AG04450 (cell line): ENCODE measurements at places on chromosomes 3 and 15.
A peak's percentile ranks its signal among the peaks of the same experiment; 100 is the strongest.

DNA sequence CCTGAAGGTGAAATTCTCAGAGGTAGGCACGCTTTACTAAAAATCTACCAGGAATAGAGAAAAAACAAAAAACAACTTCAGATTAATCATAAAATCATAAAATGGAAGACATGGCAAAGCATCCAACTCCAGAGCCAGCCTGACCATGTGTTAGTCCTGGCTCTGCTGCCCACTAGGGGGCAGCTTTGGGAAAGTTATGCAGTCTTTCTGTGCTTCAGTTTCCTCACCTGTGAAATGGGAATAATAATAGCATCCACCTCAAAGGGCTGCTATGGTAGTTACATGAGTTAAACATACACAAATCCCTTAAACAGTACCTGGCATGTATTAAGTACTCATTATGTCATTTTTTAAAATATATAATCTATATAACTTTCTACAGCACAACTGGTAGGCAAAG is 52.3 kb downstream of the WNT5A start:
- no peak for DNase-seq

DNA sequence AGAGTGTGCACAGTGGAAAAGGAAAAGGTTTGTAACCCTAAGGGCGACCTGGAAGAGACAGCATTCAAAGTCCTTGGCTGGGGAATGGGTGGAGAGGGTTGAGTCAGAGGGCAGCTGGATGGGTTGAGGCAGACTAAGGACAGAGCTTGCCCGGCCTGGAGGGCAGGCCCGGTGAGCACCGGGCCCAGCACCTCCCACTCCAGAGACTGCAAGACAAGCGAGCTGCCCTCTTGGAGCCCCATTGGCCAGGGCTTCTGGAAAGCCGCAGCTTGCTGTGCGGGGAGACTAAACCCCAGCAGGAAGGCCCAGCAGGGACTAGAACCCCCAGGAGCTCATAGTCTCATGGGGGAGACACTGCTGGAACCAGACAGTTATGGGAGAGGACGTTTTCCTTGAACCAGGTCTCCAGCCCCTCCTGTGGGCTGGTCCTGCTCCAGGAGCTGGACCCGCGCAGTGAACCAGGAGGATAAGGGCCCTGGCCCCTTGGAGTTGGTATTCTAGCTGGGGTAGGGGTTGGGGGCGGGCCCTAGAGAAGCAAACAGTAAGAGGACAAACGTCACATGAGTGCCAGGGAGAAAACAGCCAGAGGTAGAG is 59.1 kb downstream of the RGMA start:
- no peak for DNase-seq

- no peak for DNase-seq
Measured at GRCh38 chr3:172171396-172172075, 132.2 kb downstream of the FNDC3B start.

DNA sequence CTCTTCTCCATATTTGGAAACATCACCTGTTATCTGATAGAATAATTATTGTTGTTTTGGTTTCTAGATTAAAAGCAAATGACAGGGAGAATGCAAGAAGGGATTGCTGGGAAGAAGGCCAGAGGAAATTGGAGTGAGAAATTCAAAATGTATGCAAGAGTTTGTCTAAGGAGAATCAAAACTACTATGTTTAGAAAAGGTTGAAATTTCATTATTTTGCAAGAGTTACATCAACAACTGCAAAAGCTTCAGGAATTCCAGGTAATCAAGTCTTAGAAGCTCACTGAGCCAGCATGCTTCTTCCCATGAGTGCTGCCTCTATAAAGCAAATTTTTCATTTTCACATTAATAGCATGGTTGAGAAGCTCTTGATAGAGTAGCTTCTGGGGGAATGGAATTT is 177.2 kb upstream of the GBE1 start:
- no peak for DNase-seq

GRCh38 chr3:85574006-85574705 is 615.4 kb downstream of the CADM2 start:
- DNase-seq, result no peak

GRCh38 chr15:68379058-68379758 is 52.8 kb downstream of the ITGA11 start:
- DNase-seq, result no peak

GRCh38 chr3:195257454-195258448 is 13.2 kb downstream of the XXYLT1 start:
- DNase-seq, result no peak

DNA sequence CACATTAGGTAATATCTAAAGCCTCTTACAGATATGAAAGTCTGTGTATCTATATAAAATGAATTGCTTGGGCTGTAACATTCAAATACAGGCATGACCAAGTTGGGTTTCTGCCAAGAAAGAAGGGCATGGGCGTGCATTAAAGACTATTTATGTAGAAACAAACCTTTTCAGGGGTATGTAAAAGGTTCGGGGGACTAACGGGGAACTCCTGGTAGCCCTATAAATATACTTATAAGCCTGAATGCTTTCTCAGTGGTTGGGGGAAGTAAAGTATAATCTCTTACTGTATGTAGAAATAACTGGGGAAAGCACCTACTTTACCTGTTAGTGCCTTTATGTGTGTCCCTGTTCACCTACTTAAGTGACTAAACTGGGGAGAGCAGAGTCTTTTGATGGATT is 154.5 kb upstream of the TBL1XR1 start:
- no peak for DNase-seq

GRCh38 chr3:124699686-124700396 is 30.4 kb upstream of the UMPS start:
- DNase-seq, result no peak

DNA sequence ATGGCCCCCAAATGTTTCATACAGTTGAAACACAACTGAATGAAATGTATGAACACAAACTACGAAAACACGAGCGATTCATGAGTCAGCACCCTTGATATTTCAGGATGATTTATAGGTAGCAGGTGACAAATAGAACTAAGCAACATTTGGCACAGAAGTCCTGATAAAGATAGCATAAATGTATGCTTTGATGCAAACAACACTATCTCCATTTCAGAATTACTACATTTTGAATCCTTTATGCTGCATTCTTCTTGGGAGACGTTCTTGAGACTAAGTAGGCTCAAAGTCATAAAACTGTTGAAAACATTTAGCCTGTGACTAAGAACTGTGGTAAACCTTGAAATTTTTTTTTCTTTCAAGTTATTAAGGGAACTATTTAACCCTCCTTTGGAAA is 200.3 kb upstream of the ICE2 start:
- no peak for DNase-seq

- no peak for DNase-seq
Measured at GRCh38 chr15:65757256-65757655, 34.8 kb downstream of the DENND4A start.

DNA sequence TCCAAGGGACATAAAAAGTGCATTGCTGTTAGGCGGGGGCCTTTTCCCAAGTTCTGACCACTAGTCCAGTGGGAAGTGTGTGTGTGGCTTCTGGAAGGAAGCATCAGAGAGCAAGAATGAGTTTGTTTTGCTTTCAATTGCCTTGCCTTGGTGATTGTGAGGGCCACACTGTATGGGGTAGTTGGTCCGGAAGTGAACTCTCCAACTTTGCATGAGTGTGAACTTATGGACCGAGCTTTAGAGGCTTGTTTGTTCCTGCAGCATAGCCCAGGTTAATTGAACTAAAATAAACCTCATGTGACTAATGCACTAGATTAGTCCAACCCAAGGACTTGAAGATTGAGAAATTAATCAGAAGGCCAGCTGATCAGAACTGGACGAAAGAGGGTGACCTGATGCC is 171.7 kb downstream of the NR2F2 start:
- no peak for DNase-seq

DNA sequence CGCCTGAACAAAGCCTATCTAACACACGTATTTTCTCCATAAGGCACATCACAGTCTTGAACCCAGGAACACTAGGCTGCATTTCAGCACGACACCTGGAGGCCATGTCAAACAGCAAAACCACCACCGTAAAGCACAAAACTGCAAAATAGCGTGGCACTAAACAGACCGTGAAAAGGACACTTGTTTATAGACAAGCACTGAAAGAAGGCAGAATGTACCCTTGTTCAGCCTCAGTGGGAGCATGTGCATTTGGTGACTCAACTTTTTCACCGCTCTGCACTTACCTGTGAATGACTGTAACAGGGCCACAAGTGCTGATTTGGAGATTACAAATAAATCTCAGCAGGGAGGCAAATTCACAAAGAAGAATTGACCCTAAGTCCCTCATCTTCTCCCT is 80.8 kb downstream of the ISG20 start:
- no peak for DNase-seq

DNA sequence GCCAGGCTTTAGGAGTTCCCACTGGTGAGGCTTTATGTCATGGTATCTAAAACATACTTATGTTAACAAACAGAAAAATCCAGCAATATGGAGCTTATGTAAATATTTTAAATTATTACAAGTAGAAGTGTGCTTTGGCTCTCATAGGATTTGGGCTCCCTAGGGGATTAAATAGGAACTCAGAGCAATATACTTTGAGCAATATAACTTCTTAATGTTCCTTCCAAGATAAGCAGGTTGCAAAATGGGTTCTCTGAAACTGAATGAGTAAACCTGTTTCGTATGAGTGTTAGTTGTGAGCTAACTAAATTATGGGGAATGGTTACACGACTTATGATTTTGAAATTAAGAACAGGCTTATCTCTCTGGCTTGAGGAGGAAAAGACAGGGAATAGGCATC is 366.1 kb upstream of the ZNF385D start:
- no peak for DNase-seq

DNA sequence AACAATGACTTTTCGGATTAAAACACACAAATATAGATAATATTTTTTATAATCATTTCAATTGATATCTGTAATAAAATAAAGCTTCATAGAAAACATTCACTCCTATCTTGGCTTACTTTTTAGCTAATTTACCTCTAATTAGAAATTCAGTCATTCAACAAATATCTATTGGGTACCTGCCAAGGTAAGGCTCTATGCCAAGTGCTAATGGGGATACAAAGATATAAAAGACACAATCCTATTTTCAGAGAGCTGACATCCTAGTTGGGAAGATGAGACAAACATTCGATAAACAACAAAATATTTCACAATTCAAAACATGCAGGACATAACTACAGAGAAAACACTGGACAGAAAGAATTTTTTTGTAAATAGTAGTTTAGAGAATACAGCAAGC is 63.3 kb downstream of the ULK4 start:
- no peak for DNase-seq

DNA sequence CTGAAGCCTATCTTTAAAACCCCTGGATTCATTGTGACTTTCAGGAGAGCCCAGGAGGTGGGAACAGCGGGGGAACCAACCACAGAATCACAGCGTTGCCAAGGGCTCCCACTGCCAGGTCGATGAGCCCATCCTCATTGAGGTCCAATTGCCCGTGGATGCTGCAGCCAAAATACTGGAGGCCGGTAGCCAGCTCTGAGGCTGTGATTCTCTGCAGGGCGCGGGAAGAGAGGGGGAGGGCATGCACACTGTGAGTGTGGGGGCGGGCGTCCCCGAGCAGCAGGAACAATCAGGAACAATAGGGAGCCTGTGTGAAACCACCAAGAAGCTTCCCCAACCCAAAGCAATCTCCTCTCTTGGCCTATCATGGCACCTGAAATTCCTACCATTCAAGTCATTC is 53.4 kb downstream of the FEM1B start:
- no peak for DNase-seq

- DNase-seq, result no peak
Measured at GRCh38 chr3:632571-633170, 436.1 kb downstream of the CHL1 start.

DNA sequence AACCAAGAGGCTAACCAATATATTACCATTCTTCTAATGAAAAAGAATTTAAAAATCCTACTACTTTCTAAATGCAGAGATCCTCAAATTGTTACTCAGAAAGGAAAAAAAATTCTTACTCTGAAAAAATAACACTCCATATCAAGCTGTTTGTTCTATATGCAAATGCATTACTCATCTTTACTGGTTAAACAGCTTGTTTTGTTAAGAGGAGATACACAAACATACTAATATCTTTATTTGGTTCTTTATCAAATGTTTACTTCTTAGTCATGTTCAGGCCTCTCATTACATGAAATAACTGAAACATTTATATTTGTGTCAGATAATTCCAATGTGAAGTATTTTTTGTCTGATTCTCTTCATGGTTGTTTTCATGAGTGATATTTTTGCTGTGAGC is 146.8 kb downstream of the PCCB start:
- DNase-seq, result peak; percentile 3

DNA sequence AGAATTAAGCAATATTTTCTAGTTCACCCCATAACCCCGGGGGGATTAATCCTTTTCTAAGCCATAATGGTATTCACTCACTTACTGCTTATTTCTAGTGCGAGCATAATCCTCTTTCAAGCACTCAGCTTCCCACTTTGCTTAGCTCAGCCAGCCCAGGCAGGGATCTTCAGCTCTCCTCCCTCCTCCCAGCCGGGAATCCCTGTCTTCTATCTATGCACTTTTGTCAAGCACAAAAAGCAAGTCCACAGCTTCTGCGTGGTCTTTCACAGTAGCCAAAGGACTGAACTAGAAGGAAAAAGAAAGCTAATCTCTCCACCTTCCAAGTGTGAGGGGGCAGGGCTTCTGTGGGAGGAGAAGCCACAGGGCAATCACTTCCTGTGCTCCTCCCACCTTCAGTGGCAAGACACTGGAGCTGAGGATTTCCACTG is 62.8 kb downstream of the PEX5L start:
- no peak for DNase-seq

GRCh38 chr3:99848433-99848832 is 30.8 kb downstream of the CMSS1 start:
- DNase-seq, result no peak

- peak; percentile 50 for DNase-seq
Measured at GRCh38 chr15:48671103-48672022, 25.9 kb upstream of the FBN1 start.

- DNase-seq, result no peak
Measured at GRCh38 chr15:32739522-32740063, 21.8 kb downstream of the GREM1 start.

DNA sequence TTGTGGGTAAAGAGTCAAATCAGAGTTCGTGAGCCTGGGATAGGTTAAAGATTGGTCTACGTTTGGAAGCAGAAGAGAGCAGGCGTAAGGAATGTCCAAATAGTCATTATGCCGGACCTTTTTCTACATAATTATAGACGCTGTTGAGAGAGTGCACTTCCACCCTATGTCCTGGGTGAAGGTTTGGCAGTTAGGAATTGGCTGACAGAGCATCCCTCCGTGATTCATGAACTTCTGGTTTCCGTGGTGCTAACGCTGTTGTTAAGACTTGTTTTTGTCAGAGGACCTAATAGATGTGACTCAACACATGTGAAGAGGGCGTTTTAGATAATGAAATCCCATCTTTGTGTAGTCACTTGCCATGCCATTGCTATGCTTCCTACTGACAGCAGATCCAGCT is 1.1 kb downstream of the EAF1 start:
- no peak for DNase-seq

DNA sequence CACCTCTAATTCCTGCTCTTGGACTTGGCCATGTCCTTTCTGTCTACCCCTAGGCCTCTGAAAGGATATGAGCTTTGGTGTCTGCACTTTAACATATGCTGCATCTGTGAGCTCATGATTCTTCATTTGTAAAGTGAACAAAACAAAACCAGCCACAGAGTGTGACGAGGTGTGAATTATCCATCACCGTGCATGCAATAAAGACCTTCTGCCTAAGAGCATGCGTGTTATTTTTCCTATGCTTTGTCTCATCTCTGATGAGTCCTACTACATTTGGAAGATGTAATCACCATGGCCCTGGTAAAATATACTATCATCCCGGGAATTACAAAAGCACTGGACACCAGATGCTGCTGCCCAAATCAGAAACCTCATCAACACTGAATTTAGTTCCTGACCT is 103.5 kb upstream of the KCNAB1 start:
- DNase-seq, result no peak
